H4 (cell line): ENCODE measurements at places on chromosomes 5 and 9.

DNA sequence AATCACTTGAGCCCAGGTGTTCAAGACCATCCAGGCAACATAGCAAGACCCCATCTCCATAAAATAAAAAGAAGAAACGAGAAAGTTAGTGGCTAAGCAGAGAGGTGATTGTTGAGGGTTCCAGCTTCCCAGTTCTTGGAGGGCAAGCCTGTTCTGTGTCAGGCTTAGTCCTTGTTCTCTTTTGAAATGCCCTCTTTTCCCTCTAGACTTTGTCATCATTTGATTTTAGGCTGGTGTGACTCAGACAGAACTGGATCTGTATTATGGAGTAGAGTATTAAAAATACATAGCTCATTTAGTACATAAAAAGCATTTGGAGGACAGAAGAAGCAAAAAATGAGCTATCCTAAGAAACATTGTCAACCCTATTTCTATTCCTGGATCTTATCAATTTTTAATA is 159.4 kb downstream of the CD180 start:
- DNase-seq, result no peak

GRCh38 chr5:95178046-95178651 is 106.7 kb downstream of the MCTP1 start:
- peak; percentile 81 for DNase-seq

DNA sequence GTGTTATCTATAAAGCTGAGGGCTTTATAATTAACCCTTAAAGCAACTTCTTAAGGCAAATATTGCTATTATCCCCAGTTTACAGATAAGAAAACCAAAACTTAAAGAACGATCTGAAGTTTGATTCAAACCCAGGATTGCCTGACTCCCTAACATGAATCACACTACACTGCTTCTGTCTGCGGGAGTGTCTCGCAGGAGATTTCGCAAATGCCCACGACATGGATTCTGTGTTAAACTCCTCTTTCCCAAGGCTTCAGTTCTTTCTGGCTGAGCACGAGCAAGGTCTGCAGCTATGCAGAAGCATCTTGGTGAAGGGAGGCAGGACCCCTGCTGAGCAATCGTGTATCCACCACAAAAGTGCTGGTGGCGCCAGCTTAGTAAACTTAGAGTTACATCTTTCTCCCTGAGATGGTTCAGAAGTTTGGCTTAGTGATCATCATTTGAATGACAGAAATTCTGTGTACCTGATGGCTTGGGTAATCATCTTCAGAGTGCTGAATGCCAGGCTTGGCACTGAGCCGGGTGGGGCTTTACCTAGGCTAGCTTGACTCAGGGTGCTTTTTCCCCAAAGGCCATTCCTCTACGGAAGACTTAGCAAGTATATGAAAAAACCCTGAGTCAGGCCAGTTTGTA is 81.4 kb upstream of the PIK3R1 start:
- no peak for DNase-seq

GRCh38 chr5:180330810-180331646 is 22.1 kb downstream of the GFPT2 start:
- peak; percentile 91 for DNase-seq

GRCh38 chr5:172723508-172723907 is 47.5 kb downstream of the DUSP1 start:
- no peak for DNase-seq

DNA sequence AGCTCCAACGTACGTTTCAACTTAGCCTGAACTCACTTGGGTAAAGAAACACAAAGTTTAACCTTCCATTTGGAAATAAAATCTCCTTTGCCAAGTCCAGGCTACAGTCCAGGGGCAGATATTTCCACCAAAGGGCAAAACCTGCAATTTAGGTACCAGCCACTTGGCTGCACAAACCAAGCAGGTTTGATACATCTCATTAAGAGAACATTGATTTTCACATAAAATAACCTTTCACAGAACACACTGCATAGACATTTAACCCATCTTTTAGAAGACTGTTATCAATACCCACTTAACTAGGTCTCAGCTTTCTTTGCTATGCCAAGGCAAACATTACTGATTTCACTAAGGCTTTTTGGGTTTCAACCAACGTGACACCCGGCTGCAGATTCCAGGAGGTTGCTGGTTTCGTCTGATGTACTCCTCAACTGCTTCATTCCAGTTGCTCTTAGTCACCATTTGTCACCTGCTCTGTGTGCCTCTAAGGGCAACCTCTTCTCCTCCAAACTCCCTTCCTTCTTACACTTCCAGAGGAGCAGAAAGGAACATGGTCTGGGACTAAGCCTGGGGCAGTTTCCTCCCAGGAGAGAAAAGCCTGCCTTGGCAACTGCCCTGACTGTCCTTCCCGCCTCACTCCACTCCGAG is 67.1 kb downstream of the EPB41L4B start:
- peak; percentile 56 for DNase-seq

DNA sequence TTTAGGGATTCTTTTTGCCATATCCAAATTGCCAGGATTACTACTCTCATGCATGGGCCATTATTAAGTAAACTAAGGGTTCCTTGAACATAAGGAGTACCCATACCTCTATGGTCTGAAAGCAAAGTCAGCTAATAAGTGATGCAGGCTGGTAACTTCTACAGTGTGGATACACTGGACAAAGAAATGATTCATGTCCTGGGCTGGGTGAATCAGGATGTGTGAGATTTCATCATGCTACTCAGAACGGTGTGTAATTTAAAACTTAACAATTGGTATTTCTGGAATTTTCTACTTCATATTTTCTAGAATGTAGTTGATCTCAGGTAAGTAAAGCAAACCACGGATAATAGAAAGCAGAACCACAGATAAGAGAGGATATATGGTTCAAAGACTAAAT is 428.8 kb downstream of the CHSY3 start:
- peak; percentile 47 for DNase-seq

DNA sequence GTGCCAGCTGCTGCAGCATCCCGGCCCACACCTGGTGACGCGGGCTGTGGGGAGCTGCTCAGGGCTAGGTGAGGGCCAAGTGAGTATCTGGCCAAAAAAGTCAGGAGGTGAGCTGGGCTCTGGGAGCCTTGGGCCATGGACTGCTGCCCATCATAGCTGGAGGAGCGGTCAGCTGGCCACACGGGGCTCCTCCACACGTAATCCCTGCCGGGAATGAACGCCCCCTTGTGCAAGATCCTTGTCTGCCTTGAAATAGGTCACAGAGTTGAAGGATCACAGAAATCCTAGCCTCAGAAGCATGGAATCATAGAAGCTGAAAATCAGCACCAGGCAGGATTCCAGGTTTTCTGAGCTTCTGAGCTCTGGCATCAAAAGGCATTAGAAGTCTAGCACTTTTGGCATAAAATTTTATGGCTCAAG is 16.8 kb upstream of the COL27A1 start:
- DNase-seq, result no peak

GRCh38 chr9:5832071-5832537 is 813 bp downstream of the ERMP1 start:
- no peak for DNase-seq

DNA sequence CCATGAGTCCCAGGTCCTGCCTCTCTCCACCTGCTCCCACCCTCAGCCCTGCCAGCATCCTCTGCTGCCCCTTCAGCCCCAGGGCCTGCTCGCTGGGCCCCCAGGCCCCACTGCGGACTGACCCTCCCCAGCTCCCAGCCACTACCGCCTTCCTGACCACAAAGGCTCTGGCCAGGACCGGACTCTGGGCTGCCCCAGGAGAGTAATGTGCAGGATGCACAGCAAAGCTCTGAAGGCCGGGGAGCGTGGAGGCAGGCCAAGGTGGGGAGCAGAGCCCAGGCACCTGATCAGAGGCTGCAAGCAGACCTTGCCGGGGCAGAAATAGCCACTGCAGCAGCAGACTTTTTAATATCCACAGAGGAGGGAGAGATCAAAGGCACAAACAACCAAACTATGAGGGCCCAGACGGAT is 27.9 kb downstream of the IPPK start:
- DNase-seq, result no peak

- DNase-seq, result no peak
Observed at GRCh38 chr5:82862711-82863110, 214.5 kb downstream of the TMEM167A start.

- DNase-seq, result no peak
Observed at GRCh38 chr5:177070536-177071191, 16.1 kb upstream of the FGFR4 start.

GRCh38 chr5:88660264-88660946 is 222.6 kb downstream of the MEF2C start:
- peak; percentile 93 for DNase-seq

GRCh38 chr9:92644278-92644677 is 25.7 kb downstream of the IPPK start:
- DNase-seq, result no peak

DNA sequence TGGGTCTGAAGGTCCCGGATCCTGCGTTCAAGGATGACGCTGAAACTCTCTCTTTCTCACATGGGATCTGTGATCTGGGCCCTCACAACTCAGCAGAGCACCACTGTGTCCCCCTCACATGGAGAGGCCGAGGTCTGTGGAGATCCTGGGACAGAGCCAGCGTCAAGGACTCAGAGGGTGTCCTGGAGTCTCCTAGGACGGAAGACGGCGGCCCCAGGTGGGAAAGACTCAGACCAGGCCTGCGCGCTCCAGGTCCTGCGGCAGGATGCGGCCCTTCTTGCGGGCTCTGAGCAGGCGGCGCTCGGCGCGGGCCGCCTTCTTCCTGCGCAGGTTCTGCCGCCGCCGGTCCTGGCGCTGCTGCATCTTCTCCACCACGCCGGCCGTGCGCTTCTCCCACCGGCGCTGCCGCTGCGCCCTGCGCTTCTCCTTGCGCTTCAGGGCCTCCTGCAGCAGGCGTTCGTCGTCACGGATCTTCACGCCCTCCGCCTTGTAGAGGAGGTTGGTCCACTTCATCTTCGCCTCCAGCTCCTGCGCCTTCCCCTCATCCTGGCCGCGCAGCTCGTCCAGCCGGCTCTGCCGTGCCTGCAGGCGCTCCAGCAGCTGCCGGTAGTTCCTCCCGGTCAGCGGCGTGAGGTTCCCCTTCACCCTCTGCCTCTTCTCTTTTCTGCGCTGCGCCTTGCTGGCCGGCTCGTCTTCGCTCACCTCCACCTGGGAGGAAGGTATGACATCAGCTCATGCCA is 4.2 kb downstream of the SURF6 start:
- no peak for DNase-seq

DNA sequence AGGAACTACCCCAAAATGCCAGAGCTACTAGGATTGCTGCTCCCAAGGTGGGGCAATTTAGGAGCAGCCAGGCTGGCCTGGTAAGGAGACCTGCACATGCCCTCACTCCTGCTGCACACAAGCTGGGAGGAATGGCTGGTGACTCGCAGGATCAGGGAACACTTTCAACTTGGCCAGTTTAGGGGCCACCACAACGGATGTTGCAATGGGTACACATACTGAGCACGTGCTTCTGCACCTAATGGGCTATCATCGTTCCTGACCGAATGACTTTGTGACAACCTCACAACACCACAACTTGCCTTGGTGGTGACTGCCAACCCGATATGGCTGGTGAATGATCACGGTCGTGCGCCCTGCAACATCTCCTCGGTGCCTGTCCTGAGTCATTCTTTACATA is 172.0 kb downstream of the ROR2 start:
- DNase-seq, result no peak

GRCh38 chr5:35129921-35130485 is 82.3 kb upstream of the AGXT2 start:
- DNase-seq, result peak; percentile 90

DNA sequence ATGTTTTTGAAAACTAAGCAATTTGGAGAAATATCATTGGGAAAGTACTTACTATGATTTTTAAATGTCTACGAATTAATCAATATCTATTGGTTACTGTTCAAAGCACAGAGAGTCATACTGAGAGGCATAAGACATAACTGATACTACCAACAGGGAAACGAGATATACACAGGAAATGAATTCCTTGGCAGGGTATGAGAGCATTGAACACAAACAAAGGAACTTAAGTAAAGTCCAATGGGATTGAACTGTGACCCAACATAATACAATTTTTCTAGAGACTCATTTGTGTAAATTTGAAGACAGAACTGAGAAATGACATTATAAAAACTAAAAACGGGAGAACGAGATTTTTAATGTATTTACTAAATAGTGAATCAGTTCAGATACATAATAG is 1.3 kb upstream of the ITGA1 start:
- DNase-seq, result no peak

GRCh38 chr5:151872701-151873100 is 52.0 kb downstream of the GLRA1 start:
- no peak for DNase-seq

DNA sequence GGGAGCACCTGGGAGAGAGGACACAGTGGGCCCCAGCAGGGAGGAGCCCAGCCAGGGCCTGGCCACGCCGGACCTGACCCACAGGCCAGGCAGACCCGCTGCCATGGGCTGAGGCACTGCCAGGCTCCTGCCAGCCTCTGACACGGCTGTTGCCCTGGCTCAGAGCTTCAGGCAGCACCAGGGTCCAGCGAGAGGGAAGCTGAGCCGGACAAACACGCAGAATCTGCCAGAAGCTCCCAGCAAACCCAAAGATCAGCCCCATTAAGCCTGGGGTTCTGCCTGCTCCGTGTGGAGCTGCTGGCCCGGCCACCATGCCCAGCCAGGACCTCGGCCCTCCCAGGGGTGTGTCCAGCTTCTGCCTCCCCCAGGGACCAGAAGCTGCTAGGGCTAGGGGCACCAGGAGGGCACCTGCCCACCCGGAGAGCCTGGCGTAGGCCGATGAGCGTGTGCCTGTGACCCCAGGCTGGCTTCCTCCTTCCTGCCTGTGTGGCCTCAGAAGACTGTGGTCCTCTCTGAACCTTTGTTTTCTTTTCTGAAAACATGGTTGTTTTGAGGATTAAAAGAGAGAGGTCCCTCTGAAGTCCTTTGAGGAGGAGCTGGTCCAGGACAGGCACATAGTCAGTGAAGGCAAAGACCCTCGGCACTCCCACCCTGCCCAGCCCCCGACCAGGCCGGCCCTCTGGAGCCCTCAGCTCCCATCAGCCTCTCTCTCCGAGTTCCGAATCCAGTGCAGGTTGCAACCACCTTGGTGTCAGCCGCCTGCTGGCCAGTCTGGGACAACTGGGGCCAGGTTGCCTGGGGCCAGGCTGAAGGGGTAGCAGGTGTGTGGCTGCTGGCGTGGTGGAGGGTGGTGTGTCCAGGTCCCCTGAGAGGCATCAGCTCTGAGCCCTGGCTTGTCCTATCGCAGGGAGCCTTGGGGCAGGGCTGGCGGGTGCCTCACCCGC is 39.6 kb downstream of the KCNT1 start:
- no peak for DNase-seq

GRCh38 chr5:152673601-152674000 is 268.5 kb upstream of the NMUR2 start:
- no peak for DNase-seq

DNA sequence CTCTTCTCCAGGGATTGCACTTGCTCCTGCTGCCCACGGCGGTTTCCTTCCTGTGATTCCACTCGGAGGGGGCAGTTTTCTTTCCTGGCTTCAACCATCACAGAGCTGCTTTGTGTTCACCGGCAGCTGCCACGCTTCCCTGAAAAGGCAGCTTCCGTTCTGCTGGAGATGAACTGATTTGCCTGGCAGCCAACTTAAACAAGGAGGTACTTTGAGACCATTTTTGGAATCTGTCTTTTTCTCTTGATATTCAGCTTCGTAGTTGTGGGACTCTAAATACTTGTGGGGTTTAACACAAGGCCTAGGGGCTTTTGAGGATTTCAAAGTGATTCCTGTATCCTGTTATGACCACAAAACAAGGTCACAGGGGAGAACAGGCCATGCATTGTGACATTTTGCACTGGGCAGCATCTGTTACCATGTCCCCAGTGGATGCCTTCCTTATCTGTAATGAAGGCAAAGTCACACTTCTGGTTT is 192.0 kb downstream of the MTRR start:
- DNase-seq, result no peak

- DNase-seq, result no peak
Observed at GRCh38 chr5:14630671-14631070, 33.8 kb upstream of the OTULIN start.
